ENCODE measurements at places on chromosomes 6 and 20.

DNA sequence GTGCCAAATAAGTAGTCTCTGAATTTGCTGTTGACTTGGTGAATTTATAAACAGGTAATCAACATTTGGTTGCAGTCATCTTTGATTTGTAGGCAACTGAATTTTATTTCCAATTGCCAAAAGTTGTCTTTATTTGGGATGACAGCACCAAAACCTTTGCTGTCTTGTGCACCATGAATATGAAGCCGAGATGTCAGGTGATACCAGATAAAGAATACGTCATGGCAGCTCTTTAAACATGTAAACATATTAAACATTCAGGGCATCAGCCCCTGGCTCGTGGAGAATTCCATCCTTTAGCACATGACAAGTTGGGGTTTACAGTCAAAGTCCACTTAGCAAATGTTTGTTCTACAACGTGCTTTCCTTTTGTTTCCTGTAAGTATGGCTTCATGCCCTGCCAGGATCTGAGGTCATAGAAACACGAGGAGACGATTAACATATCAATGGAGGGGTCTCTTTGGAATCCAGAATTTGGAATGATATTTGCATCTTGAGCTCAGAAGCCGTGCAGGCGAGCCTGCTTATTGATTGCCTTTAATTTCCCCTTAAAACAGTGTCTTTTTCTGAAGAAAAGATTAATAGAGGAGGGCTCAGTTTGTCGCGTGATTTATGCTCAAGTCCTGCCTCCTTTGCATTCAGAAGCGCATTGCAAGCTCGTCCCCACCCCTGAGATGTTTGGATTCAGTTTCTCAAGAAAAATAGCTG lies 170.2 kb upstream of the ZNF217 start:
- no peak for DNase-seq

GRCh38 chr6:109513571-109514071 lies 30.6 kb upstream of the ZBTB24 start:
- no peak for DNase-seq

DNA sequence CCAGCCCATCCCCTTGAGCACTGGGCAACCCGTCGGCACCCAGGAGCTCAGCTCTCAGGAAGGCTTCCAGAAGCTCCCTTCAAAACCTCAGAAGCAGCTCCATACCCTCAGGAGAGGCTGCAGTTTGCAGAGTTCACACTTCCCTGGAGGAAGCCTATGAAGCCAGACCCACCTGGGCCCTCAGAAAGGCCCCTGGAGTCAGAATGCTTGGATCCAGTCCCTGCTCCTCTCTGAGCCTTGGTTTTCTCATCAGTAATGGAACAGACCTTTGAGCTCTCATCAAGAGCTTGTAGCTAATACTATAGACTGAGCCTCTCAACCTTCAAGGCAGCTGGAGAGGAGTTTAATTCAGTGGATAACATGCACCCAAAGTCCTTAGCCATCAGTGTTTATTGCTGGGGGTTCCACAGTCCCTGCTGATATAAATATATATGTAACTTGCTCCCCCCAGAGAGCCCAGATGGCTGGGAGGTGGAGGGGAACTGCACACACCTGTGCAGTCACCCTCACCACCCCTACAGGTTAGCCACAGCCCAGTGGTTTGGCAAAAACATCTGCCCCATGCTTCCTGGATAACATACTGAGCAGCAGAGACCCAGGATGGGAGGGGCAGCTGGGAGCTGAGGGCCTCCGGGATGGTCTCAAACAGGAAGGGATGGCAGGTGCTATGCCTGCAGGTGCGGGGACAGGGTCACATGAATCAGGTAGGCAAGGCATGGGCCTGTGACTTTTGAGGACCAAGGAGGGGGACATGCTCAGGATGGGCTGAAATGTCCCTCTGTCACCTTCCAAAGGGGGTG lies 120.1 kb downstream of the SNX5 start:
- DNase-seq: no peak

DNA sequence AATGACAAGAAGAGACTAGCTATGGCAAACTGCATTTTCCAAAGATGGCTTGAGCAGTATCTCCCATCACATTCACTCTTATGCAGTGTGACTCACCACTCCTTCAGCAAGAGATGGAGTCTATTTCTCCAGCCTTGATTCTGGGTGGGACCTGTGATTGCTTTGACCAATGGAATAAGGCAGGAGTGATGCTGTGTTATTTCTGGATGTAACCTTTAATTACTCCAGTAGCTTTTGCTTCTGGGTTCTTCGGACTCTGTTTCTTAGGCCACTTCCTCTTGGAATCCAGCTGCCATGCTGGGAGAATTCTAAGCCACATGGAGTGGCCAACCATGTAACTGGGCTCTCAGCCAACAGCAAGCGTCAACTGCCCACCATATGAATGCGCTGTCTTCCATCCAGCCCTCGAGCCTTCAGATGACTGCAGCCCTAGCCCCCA lies 50.7 kb downstream of the TGM2 start:
- peak; percentile 21 for DNase-seq

GRCh38 chr6:21942897-21943296 lies 349.3 kb downstream of the SOX4 start:
- no peak for DNase-seq

- DNase-seq: no peak
Measured at GRCh38 chr20:595330-596308, 14.5 kb downstream of the TCF15 start.

- no peak for DNase-seq
Measured at GRCh38 chr6:33695451-33695887, 16.0 kb downstream of the UQCC2 start.

DNA sequence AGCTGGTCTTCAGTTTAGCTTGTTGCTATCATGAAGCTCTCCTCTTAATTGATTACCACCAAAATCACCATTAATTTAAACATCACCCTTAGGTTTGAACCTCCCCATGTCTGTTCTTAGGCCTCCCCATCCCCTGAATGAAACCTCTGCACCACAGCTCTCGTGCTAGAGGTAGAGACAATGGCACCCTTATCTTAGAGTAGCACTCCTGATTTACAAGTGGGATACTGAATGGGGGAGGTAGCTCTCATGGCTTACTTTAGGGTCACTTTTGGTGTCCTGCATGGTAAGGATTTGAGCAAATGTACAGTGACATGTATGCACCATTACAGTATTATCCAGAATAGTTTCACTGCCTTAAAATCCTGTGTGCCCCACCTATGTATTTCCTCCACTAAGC lies 115.6 kb upstream of the ADTRP start:
- no peak for DNase-seq

DNA sequence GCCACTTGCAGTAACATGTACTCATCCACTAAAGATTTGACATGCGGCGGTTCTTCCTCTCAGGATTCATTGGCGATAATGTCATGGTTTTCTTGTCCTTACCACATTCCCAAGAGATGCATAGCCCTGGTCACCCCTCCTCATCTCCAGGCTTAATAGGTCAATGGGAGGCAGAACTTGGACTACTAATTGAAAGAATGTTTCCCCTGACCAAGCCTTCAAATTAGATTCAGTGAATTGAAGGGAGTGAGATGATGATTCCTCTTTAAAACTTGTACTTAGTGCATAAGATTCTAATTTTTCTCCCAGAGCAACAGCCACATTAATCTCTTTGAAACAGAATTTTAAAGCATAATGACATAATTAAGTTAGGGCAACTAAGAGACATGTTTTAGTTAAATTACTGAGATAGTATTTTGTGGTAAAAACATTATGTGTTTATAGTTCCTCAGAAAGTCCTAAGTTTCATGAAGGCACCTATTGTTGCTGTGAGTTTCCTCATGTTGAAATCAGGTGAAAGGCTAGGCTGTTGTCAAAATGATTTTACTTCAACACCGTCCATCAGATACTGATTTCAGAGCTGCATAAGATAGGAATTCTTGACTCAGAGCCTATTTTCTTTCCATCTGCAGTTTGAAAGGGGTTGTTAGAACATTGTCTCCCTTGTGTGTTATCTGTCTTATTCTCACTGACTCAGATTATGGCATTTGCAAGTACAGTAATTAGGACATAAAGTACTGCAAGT lies 48.5 kb downstream of the STK4 start:
- DNase-seq: peak; percentile 53

- peak; percentile 74 for DNase-seq
Measured at GRCh38 chr6:55758156-55758937, 117.0 kb downstream of the BMP5 start.

DNA sequence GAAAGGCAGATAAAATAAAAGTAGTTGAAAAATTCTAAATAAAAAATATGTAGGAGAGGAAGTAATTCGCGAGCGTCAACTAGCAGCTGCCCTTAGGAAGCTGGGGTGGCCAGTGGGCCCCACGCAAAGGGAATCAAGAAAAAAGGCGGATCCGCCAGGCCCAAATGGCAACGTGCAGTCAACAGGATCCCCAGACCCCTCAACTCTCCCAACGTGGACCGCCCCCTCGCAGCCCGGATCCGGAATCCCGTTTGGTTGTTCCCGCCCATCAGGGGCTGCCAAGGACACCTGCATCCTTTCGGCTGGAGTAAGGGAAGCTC lies 296 bp downstream of the DZANK1 start:
- DNase-seq: no peak

DNA sequence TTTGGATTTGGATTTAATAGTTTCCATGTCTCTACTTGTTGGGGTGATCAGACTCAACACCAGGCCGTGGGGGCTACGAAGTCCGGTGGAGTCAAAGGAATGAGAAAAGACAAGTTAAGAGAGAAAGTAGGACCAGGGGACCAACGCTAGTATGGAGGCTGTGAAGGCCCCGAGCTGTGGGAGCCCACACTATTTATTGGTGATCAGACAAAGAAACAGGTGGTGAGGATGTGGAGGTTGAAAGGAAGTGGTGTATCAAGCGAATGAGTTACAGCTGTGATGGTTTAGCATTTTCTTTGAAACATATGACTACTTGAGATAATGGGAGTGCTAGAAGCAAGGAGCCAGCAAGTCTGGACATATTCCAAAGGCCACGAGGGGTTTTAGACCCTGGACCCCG lies 62.4 kb downstream of the AKAP7 start:
- DNase-seq: no peak

DNA sequence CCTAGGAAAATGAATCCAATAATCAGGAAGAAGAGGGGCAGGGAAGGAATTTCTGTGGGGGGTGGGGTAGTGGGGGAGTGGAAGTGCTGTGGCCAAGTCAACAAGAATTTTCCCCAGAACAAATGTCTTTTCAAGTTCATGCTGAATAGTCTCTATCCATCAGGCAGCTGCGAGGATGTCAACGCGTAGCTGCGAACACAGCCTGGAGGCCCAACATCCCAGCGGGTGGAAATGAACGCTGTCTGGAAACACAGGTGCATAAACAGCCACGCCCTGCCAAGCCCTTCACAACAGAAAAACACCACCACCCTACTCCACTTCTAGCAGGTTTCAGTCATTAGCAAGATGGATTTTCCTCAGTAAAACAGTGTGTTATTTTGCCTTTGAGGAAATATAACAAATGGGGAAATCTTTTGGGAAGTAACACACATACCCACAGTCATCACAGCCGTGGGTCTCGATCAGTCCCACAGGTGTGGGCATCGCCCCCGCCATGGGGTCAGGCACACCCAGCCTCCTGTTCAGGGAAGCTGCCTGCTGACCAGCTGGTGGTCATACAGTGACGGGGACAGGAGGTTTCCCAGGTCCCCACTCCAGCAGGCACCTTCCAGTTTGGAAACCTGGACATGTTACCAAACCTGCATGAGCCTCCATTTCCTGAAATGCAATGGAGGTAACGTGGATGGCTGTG lies 112.1 kb upstream of the THBS2 start:
- no peak for DNase-seq

DNA sequence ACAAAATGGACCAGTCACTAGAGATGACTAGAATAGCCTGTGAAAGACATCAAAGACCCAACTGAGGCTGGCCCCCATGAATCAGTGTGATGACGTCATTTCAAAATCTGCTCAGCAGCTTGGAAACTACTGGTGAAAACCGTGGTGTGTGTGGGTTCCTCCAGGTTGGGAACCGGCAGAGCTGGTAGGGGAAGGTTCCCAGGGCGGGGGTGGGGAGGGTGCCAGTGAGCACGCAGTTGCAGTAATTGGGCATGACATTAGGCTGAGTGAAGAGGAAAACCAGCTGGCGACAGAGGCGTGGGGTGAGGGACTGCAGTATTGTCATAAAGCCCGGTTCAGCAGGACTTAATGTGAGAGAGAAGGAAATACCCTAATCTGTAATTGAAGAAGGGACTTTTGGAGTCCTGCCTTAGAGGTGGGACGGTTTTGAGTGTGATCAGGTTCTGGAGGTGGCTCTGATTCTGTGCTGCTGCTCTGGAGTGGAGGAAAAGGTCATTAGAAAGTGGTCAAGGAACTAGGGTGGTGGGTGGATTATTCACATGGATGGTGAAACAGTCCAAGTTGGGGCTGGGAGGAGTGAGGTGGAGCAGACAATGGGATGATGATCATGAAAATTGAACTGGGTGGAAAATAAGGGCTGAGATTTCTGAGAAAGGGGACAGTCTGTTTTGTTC lies 52.0 kb upstream of the MTHFD1L start:
- no peak for DNase-seq

GRCh38 chr6:158868122-158868480 lies 48.9 kb upstream of the EZR start:
- DNase-seq: no peak

DNA sequence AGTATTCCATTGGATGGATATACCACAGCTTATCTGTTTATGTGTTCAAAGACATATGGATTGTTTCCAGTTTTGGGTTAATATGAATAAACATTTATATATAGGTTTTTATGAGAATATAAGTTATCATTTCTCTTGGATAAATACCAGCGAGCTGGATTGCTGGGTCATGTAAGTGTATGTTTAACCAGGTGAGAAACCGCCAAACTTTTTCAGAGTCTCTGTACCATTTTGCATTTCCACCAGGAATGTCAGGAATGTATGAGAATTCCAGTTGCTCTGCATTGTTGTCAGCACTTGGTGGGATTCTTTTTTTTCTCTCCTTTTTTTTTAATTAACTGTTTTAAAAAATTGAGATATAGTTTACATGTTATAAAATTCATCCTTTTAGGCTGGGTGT lies 52.1 kb downstream of the PHF20 start:
- no peak for DNase-seq

GRCh38 chr6:33123732-33124524 lies 48.1 kb downstream of the HLA-DPB1 start:
- no peak for DNase-seq

DNA sequence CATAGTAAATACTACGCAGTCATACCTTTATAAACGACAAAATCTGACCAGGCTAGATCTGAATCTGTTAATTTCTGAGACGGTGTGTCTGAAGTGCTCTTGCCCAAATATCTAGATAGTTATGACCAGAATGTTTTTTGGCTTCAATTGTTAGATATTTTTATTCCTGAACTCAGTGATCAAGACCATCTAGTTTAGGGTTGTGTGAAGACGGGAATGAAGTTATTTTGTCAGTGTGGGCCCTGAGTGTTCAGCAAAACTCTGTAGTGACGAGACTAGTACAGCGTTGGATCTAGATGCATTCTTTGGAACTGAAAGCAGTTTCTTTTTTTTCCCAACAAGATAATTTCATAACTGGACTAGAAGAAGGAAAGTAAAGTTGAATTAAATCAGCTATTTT lies 3.1 kb downstream of the STXBP5 start:
- no peak for DNase-seq

Data from GM04504 (cell line).